ENCODE measurements at places on chromosomes 16 and 17. TPM values are rescaled to one million over a fixed set of nuclear protein-coding genes. Genes with fewer than 3 reads are reported as not detected.

GRCh38 chr17:37276475-37276874, 99.3 kb upstream of the C17orf78 start:
- no peak for DNase-seq

DNA sequence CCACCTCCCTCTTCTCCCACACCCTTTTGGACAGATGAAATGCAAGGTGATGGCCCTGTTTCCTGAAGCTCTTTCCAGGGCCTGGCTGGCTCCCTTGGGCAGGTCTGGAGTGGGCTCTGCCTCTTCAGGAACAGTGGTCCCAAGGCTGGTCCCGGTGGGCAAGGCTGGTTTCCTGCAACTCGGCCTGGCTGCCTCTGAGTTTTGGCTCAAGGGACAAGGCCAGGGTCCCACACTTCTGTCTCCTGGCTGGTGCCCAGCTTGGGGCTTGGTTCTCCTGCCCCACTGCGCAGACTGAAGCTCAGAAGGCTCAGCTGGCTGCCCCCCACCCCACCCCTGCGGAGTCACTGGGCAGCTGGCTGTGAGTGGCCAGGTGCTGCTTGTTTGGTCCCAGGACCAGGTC, 3.8 kb upstream of the ACTG1 start:
- DNase-seq, result no peak

DNA sequence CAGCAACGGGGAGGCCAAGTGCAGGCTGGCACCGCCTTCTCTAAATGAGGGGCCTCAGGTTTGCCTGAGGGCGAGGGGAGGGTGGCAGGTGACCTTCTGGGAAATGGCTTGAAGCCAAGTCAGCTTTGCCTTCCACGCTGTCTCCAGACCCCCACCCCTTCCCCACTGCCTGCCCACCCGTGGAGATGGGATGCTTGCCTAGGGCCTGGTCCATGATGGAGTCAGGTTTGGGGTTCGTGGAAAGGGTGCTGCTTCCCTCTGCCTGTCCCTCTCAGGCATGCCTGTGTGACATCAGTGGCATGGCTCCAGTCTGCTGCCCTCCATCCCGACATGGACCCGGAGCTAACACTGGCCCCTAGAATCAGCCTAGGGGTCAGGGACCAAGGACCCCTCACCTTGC, 18.5 kb downstream of the NGFR start:
- DNase-seq, result no peak

DNA sequence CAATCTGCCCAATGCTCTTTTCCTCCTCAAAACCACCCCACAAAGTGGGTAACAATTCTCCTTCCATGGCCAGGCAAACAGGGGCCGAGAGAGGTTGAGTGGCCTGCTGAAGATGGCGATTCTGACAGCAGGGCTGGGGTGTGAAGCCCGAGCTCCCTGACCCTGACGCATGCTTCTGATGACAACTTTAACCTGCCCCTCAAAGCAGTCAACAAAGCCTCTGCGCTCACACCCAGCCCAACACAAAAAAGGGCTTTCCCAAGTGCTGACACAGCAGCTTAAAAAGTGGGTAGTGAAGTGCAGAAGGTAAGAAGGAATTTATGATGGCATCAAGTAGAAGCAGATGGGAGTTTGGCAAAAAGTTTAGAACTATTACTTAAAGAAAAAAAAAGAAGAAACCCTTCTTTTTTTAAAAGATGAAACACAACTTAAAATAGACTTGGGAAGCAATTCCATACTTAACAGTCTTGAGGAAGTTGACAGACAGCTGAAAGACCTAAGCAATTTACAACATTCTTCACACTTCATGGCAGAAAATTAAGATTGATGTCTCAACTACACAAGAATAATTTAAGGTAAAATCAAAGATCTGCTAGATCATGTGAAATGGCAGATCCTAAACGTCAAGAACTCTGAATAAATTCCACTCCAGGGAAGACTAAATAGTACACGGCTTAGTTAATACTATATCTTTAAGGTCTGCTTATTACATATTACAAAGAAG, 133.9 kb downstream of the PARN start:
- no peak for DNase-seq

DNA sequence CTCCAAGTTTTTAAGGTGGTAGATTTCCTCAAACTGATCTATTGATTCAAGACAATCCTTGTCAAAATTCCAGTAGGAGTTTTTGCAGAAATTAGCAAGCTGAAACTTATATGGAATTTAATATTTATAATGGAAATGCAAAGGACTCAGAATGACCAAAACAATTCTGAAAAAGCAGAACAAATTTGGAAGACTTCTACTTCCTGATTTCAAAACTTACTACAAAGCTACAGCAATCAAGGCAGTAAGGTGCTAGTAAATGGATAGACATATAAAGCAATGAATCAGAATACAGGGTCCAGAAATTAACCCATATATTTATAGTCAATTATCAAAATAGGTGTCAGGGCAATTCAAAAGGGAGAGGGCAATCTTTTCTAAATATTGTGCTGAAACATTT, 11.8 kb upstream of the IL21R start:
- no peak for DNase-seq

Gene CDRT15L2
- not detected for total RNA-seq

Gene MC1R
- 5.5 TPM for total RNA-seq

Gene TTYH2
- total RNA-seq, result 9.0 TPM

GRCh38 chr17:9211133-9211765, 189.9 kb downstream of the NTN1 start:
- no peak for DNase-seq
